Hematopoietic multipotent progenitor cell treated with erythropoietin and hydrocortisone succinate and interleukin-3 and kit ligand, for 6 days (in vitro differentiated cells): ENCODE measurements at places on chromosomes 4 and X.

- no peak for DNase-seq
Observed at GRCh38 chr4:23884261-23884660, 5.6 kb downstream of the PPARGC1A start.

GRCh38 chrX:45851434-45851991, 650.8 kb upstream of the DIPK2B start:
- peak; percentile 35 for DNase-seq

- no peak for DNase-seq
Observed at GRCh38 chr4:151418385-151418784, 9.4 kb downstream of the FHIP1A start.

DNA sequence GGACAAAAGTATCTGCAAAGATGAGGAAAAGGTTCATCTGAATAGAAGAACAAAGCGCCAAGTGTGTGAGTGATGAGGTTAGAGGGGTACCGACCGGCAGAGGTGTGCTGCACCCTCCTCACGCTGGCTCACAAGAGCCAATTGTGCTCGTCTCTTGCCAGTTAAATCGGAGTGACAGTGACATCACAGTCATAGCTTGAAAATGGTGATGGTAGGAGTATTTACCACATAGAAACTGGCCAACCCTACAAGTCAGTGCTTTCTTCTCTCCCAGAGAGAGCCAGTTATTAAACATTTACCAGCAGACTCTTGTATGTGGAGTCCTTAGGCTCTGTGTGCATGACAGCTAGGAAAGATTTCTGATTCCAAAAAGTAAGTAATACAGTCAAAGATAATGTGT, 32.4 kb downstream of the CLDN22 start:
- DNase-seq, result no peak

DNA sequence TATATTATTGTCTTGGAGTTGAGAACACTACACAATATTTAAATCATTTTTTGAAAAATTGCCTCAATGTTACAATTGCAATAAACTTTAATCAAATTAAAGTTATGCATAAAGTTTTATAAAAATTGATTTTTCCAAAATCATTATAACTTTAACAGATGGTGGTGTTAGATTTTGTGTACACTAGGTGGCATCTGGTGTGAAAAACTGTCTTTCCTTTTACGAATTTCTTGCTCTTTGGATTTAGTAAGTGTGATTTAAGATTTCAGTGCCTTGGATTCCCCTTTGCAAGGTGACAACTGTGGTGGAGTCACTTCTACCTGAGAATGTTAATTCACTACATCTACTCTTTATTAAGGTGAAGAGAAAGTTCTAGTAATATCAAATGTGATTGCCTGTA, 91.6 kb downstream of the AREG start:
- DNase-seq, result peak; percentile 50

GRCh38 chr4:144649646-144650045, 3.7 kb downstream of the HHIP start:
- no peak for DNase-seq

DNA sequence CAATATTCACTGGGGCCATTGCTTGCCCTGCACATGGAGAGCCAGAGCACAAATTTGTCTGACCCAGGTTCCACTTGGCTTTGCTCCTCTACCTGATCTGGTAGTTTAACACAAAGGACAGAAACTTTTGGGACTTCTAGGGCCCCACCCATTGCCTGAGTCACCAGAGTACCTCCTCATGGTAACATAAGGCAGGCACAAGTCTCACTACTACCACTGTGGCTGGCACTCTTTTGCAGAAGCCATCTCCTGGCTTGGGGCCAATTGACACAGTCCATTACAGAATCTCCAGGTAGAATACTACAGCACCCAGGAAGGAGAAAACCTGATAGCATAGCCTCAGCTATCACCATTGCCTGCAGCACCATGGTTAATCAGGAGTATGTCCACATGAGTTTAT, 52.6 kb upstream of the NAP1L2 start:
- no peak for DNase-seq

DNA sequence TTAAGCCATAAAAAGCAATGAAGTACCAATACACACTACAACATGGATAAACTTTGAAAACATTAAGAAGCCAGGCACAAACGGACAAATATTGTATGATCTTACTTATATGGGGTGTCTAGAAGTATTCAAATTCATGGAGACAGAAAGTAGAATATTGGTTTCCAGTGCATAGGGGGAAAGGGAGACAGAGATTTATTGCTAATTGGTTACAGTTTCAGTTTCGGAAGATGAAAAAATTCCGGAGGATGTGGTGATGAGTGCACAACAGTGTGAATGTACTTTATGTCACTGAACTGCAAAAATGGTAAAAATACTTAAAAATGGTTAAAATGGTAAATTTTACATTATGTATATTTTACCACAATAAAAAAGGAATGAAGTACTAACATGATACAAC, 5.1 kb upstream of the PRDX4 start:
- no peak for DNase-seq

GRCh38 chr4:20512033-20512792, 188.0 kb upstream of the PACRGL start:
- no peak for DNase-seq

DNA sequence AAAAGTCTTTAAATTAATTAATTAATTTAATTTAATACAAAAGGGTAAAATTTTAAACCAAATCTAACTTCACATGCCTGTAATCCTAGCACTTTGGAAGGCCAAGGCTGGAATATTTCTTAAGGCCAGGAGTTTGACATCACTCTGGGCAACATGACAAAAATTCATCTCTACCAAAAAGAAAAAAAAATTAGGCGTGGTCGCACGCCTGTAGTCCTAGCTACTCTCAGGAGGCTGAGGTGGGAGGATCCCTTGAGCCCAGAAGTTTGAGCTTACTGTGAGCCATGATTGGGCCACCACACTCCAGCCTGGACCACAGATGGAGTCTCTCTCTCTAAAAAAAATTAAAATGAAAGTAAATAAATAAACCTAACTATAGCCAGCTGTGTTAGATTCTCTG, 39.2 kb upstream of the ANTXR2 start:
- DNase-seq, result no peak

- DNase-seq, result peak; percentile 78
Observed at GRCh38 chrX:110086916-110087484, 84.1 kb downstream of the TMEM164 start.

DNA sequence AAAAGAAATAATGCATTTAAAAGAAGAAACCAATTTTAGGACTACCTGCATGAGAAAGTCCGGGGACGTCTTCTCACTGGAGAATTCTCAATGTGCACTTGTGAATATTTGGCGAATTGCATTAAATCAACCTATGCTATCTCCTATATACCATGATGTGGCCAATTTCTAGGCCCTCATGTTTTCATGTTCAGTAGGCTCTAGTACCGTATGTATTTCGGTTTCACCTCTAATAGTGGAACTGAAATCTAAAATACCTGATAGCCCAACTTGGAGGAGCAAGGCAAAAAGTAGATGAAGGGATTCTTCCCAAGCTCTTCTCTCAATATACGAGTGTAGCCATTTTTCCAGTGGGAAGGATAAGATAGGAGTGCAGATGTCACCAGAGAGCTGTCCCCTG, 11.4 kb upstream of the FGF2 start:
- no peak for DNase-seq

- no peak for DNase-seq
Observed at GRCh38 chr4:137390707-137391106, 141.6 kb downstream of the PCDH18 start.

DNA sequence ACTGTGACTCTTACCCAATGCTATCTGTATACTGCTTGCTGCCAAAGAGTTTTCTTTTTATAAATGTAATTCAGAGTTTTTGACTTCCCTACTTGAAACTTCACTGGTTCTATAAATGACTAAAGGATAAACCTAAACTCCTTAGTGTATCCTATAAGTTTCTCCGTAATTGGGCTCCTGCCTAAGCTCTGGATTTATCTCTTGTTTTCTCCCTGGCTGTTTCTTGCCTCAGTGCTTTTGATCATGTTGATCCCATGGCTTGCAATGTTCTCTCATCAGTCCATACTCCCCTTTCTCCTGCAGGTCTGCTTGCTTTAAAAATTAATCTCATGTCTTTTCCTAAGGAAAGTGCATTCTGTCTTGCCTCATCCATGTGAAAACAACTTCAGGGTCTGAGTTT, 1543.1 kb upstream of the IGFBP7 start:
- no peak for DNase-seq

- DNase-seq, result no peak
Observed at GRCh38 chr4:174553828-174554227, 31.5 kb upstream of the HPGD start.

GRCh38 chrX:1614927-1615326, at the start of gene ASMT:
ASMT (plus strand) TSS chrX:1615059; CDS start chrX:1615200, 141 bp downstream.
- DNase-seq, result no peak

GRCh38 chrX:155761185-155761584, 120.0 kb upstream of the VAMP7 start:
- DNase-seq, result no peak

DNA sequence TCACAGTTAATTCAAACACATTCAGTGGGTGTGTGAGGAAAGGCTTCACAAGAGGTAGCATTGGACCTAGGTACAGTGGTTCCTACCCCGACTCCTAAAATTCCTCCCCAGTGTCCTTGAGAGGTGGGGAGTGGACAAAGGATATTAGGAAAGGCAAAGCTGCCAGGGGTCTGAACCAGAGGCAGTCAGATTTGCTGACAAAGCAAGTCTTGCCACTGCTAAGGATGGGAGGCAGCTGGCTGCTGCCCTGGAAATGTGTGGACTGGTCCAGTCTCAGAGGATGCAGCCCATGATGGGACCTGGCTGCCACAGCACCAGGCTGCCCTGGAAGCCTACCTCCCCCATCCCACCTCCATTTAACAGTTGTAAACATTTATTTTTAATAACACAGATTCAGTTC, 4.1 kb upstream of the PHF8 start:
- no peak for DNase-seq

DNA sequence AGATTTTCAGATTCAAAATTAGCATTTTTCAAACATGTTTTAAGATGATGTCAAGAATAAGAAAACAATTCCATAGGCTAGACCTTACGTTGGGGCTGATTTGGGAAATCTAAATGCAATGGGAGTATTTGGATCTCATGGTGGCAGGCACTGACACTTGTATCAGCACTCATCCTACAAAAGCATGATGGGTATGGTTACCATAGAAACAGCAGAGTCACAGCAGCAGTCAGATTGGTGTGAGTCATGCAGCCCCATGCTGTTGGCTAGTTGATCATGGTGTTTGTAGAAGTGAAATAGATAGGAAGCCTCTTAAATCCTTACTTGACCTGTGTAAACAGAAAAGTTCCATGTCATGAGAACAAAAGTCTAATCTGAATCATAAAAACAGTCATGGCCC, 1637.3 kb upstream of the PABPC4L start:
- DNase-seq, result no peak

DNA sequence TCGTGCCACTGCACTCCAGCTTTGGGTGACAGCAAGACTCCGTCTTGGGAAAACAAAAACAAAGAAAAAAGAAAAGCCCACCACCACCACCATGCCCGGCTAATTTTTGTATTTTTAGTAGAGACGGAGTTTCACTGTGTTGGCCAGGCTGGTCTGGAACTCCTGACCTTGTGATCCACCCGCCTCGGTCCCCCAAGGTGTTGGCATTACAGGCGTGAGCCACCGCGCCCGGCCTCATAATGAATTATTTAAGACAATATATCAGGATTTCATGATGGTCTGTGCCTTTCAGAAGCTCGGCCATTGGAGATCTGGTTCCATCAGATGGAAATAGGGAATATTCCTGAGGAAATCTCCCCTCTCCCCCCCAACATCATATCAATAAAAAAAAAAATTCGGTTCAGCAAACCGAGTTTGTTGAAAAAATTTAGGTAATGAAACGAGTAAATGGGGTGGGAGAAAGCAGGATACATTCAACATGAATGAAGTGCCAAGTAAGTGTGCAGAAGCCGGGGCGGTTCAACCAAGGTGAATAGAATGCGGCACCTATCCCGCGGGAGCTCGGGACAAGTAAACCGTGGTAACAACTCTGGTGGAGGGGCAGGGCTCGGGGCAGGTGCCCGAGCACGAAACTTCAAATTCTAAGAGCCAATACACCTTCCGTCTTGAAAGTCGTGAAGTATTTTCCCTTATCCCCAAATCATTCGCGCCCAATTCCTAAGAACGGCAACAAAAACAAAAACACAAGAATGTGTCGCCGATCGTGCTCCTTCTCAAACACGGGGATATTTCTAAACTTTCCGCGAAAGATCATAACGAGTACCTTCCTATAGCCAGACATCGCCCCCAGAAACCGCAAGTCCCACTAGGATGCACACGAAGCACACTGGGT, 773 bp upstream of the TXLNG start:
- peak; percentile 17 for DNase-seq

DNA sequence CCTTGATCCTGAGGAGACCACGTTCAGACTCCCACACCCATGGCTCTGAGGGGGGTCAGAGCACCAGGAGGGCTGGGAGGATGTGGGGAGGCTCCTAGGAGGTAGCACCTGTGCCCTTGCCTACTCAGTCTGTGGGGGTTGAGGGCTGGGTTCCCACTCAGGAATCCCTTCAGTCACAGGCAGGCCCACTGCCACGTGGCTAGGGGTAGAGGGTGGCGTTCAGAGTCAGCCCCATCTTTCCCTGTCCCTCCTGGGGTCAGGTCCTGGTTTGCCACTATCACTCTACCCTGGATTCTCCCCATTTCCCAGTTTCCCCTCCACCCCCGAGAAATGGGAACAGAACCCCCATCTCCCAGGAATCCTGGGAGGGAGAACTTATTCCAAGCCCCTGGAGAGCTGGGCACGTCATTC, 111.3 kb downstream of the PSAPL1 start:
- no peak for DNase-seq

- DNase-seq, result no peak
Observed at GRCh38 chr4:71006203-71006907, 12.9 kb downstream of the DCK start.

DNA sequence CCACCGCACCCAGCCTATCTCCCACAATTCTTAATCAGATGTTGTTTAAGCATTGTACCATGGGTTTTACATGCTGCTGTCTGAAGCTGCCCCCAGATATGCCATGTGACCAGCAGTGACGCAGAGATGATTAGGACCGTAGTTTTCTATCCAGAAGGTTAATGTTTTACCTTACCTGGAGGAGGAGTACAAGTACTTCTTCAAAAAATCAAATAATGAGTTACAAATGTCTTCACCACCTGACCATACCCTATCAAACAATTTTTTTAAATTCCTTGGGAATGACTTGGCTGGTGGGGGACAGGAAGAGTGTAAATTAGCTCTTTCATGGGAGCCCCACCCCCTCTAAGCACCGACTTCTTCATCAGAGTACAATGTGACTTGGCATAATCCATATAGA, 16.2 kb upstream of the SGMS2 start:
- DNase-seq, result no peak
